NCI-H774 (cell line): ENCODE measurements at places on chromosomes 1 and 21.

DNA sequence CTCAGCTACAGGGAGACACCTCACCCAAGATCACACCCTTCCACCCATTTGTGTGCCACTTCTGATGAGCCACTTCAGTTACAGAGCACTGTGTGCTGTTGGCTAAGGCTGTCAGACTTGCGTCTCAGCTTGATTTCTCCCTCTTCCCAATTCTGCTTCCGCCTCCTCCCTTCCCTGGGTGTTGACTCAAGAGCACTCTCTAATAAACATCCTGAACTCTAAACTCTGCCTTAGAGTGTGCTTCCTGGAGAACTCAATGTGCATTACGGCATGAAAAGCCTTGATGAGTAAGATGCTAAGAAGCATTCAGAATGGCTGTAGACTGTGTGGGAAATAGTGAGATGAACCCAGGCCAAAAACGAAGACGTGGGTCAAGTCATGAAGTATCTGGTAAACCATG, 54.9 kb upstream of the S1PR1 start:
- DNase-seq, result no peak

DNA sequence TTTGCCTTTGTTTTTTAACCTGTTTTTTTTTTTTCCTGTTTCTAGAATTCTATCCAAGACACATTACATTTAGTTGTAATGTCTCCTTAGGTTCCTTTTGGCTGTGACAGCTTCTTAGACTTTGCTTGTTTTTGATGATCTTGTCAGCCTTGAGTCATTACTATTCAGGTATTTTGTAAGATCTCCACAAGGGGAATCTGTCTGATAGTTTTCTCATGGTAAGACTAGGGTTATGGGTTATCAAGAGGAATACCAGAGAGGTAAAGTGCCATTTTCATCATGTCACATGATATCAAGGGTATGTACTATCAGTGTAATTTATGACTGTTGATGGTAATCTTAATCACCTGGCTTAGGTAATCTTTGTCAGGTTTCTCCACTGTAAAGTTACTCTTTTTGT, 99.1 kb upstream of the GFI1 start:
- no peak for DNase-seq

- DNase-seq, result no peak
Measured at GRCh38 chr1:94250341-94250740, 13.0 kb upstream of the ARHGAP29 start.

DNA sequence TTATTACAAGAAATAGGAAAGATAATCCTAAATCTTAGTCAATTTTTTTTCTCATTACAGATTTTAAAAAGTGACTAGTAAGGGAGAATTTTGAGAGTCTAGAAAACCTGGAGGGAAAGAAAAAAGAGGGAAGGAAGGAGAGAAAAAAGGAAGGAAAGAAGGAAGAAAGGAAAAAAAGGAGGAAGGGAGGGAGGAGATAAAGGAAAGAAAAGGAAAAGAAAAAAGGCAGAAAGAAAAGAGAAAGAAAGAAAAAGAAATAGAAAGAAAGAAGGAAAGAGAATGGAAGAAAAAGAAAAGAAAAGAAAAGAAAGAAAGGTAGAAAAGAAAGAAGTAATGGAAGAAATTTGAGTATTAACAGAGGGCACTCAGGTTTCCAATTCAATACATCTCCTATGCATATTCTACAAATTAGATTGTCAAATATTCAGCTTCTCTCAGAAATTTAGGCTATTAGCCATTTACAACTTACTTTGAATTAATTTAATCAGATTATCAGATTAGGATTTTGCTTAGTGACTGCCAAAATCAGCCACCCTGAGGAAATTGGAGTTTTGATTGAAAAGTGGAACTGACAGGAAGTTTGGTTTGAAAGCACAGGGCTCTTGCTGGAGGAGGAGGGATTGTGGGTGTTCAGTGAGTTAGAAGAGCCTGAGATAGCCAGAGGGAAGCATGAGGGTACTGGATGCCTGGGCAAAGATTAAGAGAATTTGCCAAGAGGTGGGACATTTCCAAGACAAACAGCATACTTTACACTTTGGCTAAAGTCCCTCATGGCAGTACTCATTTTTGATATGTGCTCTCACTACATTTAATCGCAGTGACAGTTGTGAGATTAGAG, 677.8 kb downstream of the USP25 start:
- DNase-seq, result no peak

GRCh38 chr1:203327684-203328457, 22.6 kb downstream of the BTG2 start:
- peak; percentile 69 for DNase-seq

GRCh38 chr1:30923597-30923996, 15.0 kb upstream of the SDC3 start:
- no peak for DNase-seq

GRCh38 chr21:38858026-38858811, 52.5 kb downstream of the ETS2 start:
- no peak for DNase-seq

DNA sequence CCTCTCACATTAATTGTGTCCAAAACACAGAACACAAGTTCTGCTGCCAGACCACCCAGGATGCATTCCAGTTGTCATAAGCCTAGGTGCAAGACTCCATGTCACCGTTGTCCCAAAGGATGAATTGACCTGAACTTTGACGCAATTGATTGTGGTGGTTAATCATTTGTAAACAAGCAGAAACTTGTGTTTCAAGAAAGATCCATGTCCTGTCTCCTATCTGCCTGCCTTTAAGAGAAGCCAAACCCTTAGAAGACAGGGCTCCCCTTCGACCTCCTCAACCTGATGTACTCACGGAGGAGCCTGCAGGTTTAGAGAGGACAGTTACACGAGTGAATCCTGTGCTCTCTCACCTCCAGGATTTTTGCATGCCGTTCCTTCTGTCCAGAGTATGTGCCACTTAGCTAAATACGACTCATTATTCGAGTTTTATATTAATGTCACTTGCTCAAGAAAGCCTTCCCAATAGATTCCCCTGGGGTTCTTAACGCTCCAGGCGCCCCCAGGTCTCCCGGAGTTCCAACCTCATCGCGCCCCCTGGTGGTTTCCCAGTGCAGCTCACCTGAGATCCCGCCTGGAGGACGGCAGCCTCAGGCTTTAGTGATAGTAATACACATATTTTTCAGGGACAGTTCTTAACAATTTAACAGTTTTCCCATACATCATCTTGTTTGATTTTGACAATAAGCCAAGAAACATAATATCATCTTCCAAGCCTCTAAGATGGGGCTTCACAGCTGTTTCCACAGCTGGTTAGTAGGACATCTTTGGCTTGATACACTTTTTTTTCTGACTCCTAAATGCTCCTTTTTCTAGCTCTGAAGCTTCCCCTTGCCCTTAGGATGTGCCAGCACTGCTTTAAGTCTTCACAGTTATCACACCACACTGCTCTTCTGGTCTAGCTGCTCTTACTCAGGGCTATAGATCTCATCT, 2.4 kb upstream of the C8B start:
- DNase-seq, result no peak

- no peak for DNase-seq
Measured at GRCh38 chr1:3000214-3000613, 21.1 kb upstream of the ACTRT2 start.
